Stimulated activated CD4-positive, alpha-beta T cell treated with anti-CD3 and anti-CD28 coated beads, Interleukin-4, amount 100 ng/mL, for 4 hours (primary cell): ENCODE measurements at places on chromosomes 6 and 20.

- no peak for DNase-seq
Observed at GRCh38 chr6:43246301-43247113, 3.2 kb downstream of the TTBK1 start.

DNA sequence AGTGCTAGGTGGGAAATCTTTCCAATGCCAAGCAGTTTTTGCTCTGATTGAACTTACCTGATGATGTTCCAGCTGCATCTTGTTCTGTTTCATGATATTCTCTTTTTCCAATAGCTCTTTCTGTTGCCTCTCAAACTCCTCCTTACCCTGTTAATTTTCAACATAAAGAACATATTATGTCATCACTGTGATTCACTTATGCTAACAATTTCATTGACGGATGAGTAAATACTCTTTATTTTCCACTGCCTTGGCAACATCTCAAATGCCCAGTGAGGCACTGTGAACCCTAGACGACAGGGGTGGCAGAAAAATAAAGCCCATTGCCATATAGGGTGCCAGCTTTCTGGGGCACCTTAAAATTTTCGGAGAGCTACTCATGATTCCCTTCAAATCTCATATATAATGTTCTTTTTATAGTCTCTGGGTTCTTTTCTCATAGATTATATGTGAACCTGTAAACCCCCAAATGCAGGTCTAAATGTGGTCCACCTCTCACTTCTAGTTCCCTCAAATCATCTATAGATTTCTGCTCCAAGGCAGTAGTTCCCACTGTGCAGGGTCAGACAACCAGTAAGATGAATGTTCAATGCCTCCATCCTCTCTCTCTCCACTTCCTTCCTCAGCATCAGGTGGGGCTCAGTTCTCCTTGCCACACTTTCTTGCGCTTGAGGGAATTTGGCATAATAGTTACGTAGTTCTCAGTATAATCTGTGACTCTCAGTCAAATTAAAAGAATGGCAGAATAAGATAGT, 44.1 kb downstream of the NEDD9 start:
- DNase-seq = no peak

DNA sequence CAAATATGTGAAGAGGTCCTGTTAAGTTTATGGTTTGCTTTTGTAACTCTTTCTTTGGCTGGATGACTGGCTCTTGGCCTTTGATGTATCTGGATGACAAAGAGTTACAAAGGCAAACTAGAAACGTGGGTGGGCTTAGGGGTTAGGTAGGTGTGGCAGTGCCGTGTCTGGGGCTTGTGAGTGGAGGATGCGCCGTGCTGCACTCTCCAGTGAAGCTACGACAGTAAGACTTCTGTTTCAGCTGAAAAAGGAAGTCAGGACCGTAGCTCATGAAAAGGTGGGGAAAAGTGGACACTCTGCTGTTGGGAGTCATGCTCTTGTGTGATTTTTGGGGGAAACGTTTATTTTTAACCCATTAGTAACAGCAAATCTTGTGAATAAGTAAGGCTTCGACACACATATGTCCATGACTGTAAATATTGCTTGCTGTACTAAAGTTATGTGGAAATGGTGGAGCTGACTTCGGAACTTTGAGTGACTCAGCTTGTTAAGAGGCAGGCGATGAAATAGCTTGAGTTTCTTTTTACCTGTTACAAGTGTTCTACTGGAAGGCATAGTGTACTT, 45.6 kb downstream of the DUSP22 start:
- DNase-seq = peak; percentile 11

DNA sequence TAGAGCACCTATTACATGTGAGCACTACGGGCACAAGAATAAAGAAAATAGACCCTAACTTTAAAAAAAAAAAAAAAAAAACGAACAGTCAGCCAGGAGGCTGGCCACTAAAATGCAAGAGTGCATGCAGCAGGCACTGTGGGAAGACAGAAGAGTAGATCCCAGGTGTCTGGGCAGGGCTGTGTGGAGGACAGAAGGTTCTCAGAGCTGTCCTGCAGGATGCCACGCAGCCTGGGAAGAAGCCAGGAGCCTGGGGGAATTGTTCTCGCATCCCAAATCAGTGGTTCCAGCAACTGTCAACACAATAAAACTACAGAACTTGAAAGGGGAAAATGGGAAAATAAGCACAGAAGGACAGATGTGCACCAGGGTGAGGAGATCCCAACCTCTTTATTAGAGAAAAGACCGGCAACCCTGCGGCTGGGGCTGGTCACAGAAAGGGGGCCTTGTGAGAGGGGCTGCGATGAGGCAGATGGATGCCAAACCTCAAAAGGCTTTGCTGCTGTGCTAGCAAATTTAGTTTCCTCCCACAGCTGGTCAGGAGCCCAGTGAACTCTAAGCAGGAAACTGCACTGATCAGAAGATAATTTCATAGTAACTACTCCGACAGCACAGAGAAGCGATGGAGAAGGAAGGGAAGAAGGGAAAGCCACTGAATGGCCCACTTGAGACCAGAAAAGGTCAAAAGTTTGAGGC, 30.9 kb downstream of the MAP3K5 start:
- no peak for DNase-seq

- DNase-seq = peak; percentile 86
Observed at GRCh38 chr6:26021350-26022131, 58.9 kb downstream of the TRIM38 start.

DNA sequence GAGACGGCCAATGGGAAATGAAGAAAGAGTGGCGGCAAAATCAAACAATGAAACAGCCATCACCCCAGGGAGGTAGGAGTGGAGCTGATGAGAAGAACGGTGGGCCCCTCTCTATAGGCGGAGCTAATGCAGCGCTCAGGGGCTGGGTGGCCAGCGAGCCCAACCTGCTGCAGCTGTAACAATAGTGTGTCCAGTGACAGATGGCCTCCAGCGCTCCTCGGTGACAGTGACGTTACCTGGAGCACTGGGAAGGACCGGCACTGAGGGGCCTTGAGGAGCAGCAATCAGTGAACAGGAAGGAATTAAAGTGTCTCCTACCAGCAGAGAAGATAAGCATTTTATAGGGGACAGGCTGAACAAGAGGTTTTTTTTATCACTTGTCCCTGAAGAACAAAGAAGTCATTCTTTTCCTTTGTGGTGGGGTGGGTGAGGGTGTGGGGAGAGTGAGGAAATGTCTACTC, 81.6 kb downstream of the FOXA2 start:
- DNase-seq = no peak

DNA sequence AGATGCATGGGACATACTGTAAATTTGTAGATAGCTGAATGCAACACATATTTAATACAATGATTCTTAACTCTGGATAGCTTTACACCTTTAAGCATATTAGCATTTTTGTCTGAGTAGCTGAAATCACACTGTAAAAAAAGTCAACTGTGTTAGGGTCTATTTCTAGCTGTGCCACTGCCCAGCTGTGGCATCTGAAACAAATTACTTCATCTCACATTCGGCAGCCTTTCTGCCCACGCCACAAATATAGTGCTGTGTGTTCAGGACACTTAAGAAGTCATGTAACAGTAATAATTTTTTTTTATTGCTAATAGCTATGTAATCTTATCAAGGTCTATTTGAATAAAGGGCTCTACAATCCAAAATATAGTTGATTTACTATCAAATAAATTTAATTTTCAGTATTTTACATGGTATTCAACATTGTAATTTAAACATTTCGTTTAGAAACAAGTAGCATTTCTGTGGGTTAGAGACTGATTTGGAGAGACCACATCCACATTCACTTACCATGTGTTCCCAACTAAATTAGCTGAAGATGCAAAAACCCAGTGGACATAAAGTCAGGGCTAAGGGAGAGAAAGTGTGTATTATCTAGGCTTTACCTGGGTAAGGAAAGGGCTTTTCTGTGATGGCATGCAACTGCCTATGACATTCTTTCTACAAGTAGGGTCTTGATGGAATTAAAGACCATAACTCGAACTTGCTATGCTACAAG, 276.7 kb downstream of the PLCB1 start:
- no peak for DNase-seq

DNA sequence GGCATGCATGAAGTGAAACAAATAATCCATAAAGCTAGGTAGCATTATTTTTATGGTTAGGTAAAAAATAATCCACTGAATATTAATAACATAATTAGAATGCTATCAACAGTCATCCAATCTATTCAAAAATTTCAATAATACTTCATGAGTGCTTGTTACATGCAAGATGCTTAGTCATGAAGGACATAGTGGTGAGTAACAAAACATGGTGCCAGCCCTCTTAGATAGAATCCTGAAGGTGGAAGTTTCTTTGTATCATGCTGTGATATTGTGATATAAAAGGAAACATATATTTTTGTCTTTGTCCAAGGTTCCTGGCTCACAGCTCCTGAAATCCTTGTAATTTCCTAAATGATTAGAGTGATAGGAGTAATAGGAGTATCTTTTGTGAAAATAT, 14.9 kb downstream of the RCAN2 start:
- DNase-seq = no peak

GRCh38 chr6:46749731-46750130, 3.0 kb downstream of the ANKRD66 start:
- no peak for DNase-seq

GRCh38 chr6:117168296-117169063, 96.9 kb upstream of the VGLL2 start:
- DNase-seq = no peak

DNA sequence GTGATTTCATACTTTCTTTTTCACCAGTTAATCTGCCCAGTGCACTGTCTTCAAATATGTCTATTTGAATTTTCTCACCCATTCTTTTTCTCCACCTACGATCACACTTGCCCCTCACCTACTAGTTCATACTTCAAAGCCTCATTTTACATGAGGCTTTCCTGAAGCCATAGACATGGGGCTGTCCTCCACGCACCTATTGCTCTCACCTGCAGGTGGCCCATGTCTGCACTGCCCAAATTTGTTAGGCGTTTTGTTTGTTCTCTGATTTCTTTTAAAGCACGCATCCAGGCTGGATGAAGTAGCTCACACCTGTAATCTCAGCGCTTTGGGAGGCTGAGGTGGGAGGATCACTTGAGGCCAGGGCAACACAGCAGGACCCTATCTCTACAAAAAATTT, 106.8 kb upstream of the RIPOR2 start:
- DNase-seq = peak; percentile 22

GRCh38 chr6:148223424-148223842, 119.2 kb upstream of the SASH1 start:
- no peak for DNase-seq

DNA sequence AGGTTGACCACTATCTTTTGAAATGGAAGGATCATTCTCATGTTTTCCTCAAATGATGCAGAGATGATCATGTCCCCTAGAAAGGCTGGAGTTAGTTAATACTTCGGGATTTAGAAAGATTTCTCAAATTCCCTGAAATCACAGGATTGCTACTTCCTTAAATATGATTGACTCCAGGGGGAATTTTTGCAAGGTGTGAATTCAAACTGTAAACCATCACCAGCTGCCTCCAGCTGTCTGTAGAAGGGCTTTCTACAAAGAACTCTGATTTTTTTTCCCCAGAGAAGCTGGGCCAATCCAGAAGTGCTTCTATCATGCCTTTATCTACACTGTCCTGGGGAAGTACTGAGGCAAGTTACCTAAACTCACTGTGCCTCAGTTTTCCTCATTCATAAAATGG, 114.5 kb downstream of the EDN1 start:
- DNase-seq = no peak

DNA sequence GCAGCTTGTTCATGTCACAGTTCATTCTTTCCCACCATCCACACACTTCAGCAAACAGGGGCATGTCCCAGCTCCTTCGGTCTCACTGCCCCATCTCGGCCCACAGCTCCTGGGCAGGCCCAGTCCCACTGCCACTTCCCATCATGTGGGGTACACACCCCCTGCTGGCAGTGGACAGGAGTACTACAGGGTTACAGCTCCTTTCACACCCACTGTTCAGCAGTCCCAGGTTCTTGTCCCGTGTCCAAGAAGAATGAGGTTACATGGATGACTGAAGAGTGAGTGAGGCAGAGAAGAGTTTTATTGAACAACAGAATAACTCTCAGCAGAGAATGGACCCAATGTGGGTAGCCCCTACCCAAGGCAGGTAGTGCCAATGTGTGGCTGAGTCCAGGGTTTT, 77.8 kb upstream of the SMLR1 start:
- DNase-seq = no peak

DNA sequence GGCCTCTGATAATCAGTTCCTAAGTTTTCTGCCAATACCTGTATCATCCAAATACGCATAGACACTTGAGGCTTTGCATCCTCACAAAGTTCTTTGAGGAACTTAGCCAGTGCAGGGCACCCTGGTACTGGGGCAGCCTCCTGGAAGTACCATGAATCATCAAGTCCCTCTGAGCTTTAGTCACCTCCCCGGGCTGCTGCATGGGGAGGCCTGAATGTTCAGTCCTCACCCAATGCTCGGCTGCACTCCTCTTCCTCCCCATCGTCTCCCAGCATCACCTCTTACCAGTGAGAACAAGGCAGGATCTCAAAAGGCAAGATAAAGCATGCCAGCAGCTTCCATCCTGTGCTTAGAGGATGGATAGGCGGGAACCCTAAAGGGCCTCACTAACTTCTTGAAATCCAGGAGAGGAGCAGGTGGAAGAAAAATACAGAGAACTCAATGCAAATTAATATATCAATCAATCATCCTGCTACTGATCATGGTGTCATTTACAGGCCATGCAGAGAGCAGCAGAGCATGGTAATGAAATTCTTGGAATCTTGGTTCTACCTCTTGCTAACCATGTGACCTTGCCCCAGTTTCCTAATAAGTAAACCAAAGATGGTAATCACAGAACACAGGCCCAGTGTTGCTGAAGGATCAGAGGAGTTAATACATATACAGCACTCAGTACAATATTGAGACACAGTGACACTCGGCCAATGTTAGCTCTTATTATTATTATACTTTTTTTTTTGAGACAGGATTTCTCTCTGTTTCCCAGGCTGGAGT, 4.7 kb upstream of the CCN6 start:
- no peak for DNase-seq

- DNase-seq = no peak
Observed at GRCh38 chr6:8492536-8493133, 57.3 kb upstream of the SLC35B3 start.

- no peak for DNase-seq
Observed at GRCh38 chr6:25202504-25202903, 76.7 kb upstream of the CARMIL1 start.

DNA sequence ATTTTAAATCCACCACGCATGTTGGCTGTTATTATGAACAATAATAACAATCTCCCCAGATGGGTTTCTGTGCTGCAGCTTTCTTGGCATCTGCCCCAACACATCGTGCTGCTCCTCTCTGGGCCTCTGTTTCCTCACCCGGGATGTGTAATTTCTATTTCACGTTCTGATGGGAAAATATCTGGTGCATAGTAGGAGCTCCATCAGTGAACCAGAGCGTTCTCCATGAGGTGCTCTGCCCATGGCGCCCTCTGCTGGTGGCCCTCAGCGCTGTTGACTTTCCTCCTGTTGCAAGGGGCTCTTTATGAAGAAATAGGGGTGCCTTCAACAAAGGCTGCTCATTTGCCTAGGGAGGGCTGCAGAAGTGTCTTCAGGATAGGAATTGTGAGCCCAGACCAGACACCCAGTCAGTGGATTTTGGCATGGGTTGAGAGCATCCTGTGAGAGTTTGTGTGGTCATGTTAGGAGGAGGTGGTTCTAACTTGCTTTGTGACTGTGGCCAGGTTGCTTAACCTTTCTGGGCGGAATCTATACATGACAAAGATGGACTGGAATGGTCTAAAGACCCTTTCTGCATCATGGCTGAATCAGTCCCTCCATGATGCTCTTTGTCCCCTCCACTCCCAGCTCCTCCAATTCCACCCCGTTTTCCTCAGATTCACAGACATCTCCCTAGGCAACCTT, 8.1 kb downstream of the SCRT2 start:
- DNase-seq = peak; percentile 48

GRCh38 chr6:157427969-157428368, 47.0 kb downstream of the ZDHHC14 start:
- no peak for DNase-seq

- no peak for DNase-seq
Observed at GRCh38 chr6:130761286-130761685, 65.9 kb upstream of the SMLR1 start.

GRCh38 chr6:166556863-166557322, 29.6 kb downstream of the RAMACL start:
- DNase-seq = no peak
